ENCODE measurements at places on chromosomes 16 and 17. TPM values are rescaled to one million over a fixed set of nuclear protein-coding genes. Genes with fewer than 3 reads are reported as not detected.

- DNase-seq = no peak
These were observed 2.3 kb downstream of the NUDT16L1 start for GRCh38 chr16:4695473-4696171.

DNA sequence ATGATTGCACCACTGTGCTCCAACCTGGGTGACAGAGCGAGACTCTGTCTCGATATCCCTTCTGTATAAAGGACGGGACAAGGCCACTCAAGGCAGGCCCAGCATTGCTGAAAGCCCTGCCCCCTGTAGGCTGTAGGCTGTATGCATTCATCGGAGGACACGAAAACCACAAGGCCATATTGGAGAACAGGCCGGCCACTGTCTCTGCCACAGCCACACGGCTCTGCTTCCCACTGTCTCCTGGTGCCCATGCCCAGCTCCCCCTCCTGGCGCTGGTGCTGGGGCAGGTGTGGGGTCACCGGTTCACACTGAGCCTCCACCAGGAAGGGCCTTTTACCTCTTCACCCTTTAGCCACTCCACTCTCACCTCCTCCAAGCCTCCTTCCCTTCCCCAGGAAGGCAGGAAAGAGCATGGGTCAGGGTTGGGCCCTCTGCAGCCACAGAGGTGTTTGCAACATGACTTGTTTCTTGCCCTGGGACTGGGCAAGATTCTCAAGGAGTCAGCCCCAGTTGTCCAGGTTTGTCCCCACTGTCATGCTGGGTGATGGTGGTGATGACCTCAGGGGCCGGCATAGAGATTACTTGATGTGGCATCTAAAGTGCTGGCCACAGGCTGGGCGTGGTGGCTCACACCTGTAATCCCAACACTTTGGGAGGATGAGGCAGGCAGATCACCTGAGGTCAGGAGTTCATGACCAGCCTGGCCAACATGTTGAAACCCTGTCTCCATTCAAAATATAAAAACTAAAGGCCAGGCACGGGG lies 5.3 kb upstream of the NTN3 start:
- no peak for DNase-seq

DNA sequence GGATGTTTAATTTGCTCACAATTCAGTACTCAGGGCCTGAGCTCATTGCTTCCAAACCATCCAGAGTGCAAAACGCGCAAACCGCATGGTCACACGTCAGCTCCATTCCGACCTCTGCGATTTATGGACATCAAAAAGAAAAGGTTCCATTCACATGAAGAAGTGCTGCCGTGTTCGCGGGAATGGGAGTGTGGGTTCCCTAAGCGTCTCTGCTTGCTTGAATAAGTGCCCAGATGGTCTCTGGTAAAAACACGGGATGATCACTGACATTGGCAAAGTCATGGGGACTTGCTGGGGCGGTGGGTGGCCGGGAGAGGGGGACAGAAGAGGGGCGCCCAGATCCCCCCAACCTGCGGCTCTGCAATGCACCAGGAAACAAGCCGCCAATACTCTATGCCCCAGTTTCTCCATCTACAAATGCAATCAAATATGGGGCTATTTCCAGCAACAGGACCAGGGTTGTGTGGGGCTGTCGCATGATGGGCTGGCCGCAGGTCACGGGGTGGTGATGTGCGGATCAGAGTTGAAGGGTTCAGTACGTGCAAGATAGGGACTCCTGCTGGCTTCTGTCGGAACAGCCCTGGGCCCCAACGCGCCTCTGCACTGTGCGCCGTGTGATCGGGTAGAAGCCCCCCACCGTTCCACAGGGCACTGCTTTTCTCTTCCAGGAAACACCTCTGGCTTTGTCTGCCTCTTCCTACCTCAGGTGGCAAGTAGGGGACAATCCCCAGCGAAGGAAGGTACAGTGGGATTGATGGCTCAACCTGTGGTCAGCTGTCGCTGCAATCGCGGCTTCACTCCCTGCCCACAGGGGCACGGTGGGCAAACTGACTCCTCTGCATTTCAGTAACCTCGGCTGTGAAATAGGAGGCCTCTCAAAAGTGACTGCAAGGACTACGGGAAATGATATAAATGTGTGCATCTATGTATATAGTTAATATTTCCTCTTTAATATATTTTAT lies 11.2 kb downstream of the FOXF1 start:
- DNase-seq = no peak

- DNase-seq = no peak
These were observed 125.0 kb upstream of the HS3ST2 start for GRCh38 chr16:22688930-22689329.

DNA sequence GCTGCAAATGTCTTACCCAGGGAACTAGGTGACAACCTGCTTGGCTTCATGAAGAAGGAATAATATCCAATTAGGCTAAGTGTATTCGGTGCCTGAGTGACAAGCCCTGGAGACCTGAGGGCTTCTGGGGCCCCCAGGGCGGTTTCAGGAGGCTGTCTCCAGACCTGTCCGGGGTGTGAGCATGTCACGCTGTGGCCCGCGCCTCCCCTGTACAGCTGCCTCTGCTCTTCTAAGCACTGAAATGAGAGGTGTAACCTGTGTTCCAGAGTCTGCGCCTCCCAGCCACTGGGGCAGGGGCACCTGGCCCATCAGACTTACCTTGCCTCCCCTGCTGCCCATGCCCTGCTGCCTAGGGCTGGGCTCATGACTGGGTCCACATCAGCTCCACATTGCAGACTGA lies 114.3 kb downstream of the WWOX start:
- DNase-seq = no peak

GRCh38 chr16:87576171-87576570 lies 26.1 kb upstream of the JPH3 start:
- DNase-seq = no peak

- no peak for DNase-seq
These were observed 57.9 kb upstream of the SLC12A3 start for GRCh38 chr16:56807011-56807675.

GRCh38 chr17:9079461-9080103 lies 58.3 kb downstream of the NTN1 start:
- peak; percentile 38 for DNase-seq

- no peak for DNase-seq
These were observed 49.2 kb downstream of the MEOX1 start for GRCh38 chr17:43612515-43612914.

CHD9NB gene
- total RNA-seq = 0.26 TPM

IRF8 gene
- 22.9 TPM for total RNA-seq
